ENCODE measurements at places on chromosomes 1 and 21.

DNA sequence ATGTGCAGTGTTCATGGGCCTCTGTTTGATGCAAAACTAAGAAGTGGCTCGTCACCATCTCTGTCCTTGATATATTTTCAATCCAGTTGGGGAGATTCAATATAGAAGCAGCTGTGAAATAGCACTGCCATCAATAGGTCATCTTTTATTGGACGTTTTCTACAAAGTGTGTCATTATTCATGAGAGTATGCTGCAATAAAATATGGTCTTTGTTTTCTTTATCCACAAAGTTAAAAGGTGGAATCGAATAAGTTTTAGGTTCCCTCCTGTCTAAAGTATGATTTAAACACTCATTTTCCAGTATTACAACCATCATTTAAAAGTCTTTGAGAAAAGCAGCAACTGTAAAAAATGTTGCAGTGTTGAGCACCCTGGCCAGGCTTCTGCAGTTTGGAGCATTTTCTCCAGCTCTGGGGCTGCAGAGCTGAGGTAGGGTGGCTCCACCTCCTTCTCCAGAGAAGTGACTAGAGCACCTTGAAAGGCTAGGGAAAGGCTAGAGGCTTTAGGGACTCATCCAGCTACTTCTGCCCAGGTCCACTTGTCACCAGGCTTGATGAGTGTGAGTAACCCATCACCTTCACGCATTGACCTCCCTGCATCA lies 56.5 kb upstream of the DNAH14 start:
- no peak for DNase-seq

DNA sequence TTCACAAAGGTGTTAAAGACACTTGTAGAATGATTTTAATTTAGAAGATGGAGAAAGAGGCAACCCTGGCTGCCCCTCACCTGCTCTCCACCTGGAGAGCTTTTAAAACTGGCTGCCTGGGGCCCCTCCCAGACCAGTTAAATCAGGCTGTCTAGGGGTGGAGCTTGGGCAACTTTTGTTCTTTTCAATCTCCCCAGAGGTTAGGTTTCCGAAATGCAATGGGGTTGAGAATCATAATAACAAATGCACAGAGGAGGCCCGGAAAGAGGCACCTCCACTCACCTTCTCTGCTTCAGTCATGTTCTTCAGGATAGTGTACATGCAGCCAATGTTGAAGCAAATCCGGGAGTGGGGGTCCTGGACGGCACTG lies 400 bp downstream of the NCF2 start:
- no peak for DNase-seq

- no peak for DNase-seq
Observed at GRCh38 chr1:66396212-66396890, 137.6 kb upstream of the SGIP1 start.

DNA sequence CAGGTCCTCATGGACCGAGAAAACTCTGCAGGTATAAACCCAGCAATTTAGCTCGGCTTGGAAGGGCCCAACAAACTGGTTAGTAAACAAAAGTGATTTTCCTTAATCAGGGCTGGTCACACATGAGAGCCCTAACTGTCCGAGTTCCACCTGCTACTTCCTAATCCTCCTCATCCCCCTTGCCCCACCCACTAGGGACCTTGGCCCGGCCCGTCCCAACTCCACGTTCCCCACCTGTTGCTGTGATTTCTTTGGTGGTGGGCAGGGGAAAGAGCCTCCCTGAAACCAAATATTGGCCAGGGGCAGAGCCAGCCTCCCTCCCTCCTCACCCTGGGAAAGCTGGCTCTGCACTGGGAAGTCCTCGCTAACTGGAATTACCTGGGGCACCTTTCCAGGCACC lies 304.2 kb upstream of the PROX1 start:
- DNase-seq = no peak

DNA sequence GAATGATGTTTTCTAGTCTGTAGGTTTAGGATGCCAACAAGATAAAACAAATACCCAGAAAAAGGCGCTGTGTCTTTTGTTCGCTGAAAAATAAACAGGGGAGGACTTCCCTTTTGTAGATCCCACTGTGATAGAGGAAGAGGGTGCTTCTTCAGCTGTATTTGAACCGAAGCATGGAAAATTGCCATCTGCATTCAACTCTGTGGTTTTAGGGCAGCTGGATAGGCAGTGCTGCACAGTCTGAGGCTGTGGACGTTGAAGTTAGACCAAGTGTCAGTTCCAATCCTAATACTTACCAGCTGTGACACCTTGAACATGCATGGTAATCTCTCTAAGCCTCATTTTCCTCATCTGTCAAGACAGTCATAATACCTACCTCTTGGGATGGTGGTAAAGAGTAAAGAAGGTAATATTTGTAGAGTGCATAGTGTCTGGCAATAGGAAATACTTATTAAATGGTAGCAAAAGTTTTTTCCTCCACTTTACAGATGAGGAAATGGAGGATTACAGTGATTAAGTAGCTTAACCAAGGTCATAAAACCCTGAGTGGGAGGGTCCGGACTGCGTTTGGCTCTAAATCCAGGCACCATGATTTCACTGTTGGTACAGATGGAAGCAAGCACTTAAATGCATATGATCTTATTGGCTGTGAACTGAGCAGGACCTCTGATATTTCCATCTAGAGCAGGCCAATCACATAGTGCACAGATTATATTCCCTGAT lies 48.5 kb downstream of the UTP25 start:
- DNase-seq = no peak

DNA sequence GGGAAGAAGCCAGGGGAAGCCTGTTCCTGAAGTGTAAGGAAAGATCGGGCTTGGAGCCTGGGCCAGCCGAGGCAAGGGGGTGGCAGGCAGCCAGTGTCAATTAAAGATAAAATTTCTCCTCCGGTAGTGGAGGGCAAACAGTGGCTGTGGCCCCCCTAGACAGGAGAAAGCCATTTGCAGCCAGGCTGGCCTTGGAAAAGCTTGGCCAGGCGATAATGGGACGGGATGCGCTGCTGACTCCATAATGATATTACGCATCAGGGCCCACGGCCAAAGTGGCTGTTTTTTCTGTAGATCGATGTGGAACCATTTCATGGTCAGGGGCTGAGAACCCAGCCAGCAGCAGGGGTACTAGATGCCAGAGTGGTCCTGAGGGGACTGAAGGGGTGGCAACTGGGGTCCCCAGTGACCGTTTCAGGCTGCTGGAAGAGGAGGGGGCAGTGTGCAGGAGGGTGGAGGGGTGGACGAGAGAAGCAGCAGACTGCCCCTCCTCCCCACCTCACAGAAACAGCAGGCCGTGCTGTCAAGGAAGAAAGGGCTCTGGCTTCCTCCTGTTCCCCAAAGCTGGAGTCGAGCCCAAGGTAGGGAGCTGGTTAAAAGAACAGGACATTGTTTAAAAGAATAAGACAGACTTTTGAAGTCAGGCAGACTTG lies 25.2 kb downstream of the KCNC4 start:
- no peak for DNase-seq

- DNase-seq = no peak
Observed at GRCh38 chr1:92123868-92124267, 43.7 kb downstream of the BTBD8 start.

GRCh38 chr1:176857632-176858031 lies 306.9 kb downstream of the ASTN1 start:
- no peak for DNase-seq

DNA sequence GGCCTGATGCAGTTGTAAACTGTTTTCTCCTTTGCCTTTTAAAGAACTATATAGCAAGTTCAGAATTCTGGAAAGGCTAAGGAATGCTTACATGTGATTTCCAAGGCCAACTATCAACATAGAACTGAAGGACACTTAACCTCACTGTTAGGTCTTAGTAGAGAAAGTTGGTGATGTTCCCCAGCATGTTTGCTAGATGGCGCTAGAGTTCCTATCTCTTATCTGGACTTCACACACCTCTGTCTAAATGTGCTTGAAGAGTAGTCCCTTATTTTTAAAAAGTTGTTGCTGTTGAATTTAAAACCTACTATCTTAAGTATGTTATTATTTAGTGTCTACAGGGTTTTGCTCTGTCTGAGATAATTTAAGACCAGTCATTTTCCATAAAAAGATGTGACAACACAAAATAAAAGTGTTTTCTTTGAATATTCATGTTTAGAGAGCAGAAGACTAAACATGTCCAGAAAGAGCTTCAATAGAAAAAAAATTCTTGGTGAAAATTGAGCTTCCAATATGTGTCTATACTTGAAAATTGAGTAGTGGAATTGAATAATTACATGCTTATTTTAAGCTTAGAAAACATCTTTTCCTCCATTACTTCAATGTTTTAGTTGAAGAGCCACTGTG lies 237.3 kb downstream of the S1PR1 start:
- no peak for DNase-seq

GRCh38 chr1:40712997-40713396 lies 21.5 kb downstream of the NFYC start:
- DNase-seq = no peak

- no peak for DNase-seq
Observed at GRCh38 chr21:25243808-25244207, 363.5 kb downstream of the MRPL39 start.

- DNase-seq = peak; percentile 56
Observed at GRCh38 chr21:44874497-44875315, 1.2 kb upstream of the PTTG1IP start.

DNA sequence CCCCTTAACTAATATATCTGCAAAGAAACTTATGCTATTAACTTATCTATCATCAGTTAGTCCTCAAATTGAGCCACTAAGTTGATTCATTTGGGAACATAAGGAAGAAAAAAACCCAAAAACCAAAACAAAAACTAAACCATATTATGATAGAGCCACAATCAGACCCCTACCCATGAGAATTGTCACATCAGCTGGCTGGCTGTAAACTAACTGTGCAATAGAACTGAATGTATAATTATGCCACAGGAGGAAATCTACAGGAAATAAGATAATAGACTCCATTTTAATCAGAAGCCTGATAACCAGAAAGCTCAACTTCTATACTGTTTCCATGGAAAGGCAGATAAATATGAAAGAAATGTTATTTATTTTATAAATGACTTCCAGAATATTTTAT lies 110.0 kb downstream of the RGL1 start:
- DNase-seq = no peak

GRCh38 chr1:40353082-40353481 lies 20.4 kb upstream of the SMAP2 start:
- no peak for DNase-seq

GRCh38 chr1:7852804-7853683 lies at the start of gene UTS2:
Gene UTS2 (minus strand): TSS chr1:7853065. CDS start chr1:7853003, 62 bp downstream.
- no peak for DNase-seq

GRCh38 chr1:205817364-205817763 lies 4.4 kb upstream of the SLC41A1 start:
- DNase-seq = no peak

GRCh38 chr1:84202126-84202525 lies 58.1 kb downstream of the PRKACB start:
- no peak for DNase-seq

DNA sequence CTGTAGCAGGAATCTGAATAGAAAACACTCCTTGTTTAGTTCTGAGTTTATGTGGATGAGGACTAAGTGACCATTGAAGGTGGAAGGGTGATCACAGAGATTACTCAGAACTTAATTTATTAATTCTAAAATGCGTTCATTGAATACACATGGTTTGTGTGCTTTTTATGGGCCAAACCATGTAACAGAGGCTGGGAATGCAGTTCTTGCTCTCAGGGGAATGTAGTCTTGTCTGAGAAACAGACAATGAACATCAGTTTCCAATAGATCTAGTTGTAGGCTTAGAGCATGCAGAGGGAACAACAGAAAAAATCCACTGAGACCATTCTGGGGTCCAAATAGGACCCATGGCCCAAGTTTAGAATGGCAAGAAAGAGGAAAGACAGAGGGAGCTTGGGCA lies 46.1 kb downstream of the ITSN1 start:
- DNase-seq = peak; percentile 55

All from GM03348 (cell line).